ENCODE measurements at places on chromosomes 7 and 10. TPM values are rescaled to one million over a fixed set of nuclear protein-coding genes. Genes with fewer than 3 reads are reported as not detected.

- no peaks in the 10 kb centered on the region for H3K36me3 ChIP-seq
- no peak overlapping the region for H3K4me3 ChIP-seq
- DNase-seq, result no peak
- H3K27me3 ChIP-seq, result peaks cover 56% of the 10 kb centered on the region
- H3K27ac ChIP-seq, result no peak overlapping the region
Observed at GRCh38 chr10:49396666-49396999, 744 bp upstream of the DRGX start.

DNA sequence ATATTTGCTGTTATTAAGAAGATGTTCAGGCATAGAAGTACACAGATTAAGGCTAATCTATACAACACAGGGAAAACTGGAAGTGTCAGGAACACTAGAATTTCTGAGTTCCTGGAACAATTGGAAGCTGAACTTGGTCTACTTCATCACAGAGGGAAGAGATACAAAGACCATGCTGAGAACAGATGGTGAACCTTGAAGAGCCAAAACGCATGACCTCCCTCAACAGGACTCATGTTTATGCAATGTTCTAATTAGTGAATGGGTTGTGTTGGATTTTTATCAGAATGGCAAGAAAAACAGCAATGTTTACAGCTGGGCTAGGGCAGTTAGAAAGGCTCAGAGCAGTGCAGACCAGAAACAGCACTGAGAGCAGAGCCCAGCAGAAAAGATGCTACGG, 94.9 kb downstream of the SFMBT2 start:
- no peak overlapping the region for H3K27ac ChIP-seq
- H3K4me1 ChIP-seq, result peaks cover 11% of the 10 kb centered on the region
- H3K36me3 ChIP-seq, result no peaks in the 10 kb centered on the region
- no peak for DNase-seq

AOC1 gene
- not detected for total RNA-seq

DNA sequence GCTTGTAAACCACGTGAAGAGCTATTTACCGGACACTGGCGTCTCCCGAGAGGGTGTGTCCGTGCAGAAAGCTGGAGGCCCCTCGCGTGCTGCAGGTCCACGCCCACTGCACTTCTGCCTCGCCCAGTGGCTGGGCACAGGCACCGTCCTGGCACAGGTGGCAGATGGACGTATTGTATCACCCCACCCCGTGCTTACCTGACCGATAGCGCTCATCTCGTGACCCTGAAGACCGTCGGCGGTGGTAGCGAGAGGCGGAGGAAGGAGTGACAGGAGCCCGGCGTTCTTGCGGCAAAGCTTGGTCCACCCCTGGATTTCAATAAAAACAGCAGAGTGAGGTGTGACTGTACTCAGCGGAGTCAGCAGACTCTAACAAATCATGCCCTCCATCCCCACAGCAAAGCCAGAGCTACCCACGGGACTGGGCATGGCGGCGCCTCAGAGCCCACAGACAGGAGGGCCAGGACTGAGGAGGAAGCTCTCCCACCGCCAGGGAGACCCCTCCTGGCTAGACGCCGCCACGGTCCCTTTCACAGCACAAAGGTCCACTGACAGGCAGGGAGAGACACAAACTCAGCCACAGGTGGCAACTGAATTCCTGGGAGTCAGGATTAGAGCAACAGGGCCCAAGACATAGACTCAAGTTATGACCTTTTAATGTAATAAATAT, 217.1 kb downstream of the DIP2C start:
- H3K27ac ChIP-seq, result no peak overlapping the region
- H3K27me3 ChIP-seq, result no peaks in the 10 kb centered on the region
- no peaks in the 10 kb centered on the region for H3K36me3 ChIP-seq
- no peak overlapping the region for H3K4me3 ChIP-seq
- no peaks in the 10 kb centered on the region for H3K4me1 ChIP-seq
- no peak for DNase-seq
